ENCODE measurements at places on chromosomes 2 and 18. TPM values are rescaled to one million over a fixed set of nuclear protein-coding genes. Genes with fewer than 3 reads are reported as not detected.

The TRPM8 gene
- total RNA-seq, result not detected

The C18orf54 gene
- total RNA-seq, result 12.7 TPM

- DNase-seq, result no peak
These were observed 16.1 kb upstream of the TAF4B start for GRCh38 chr18:26210147-26210546.

GRCh38 chr18:22489704-22490103 is 72.0 kb upstream of the CTAGE1 start:
- DNase-seq, result no peak

DNA sequence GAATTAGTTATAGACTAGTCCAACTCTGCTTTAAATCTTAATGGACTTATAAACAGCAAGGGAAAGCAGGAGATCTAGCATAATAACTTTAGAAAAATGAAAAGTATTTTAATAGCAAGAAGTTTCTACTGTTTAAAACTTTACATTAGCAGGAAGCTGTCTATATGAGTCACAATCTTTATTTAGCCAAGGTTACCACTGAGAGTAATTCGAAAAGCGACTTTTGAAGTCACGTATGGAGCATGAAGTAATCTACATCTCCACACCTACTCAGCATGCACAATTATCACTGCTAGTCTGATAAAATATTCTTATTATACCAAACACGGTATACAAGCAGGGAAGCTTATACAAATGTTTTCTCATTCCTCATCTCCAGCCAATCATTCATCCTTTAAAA is 515.4 kb upstream of the SOX11 start:
- DNase-seq, result no peak

DNA sequence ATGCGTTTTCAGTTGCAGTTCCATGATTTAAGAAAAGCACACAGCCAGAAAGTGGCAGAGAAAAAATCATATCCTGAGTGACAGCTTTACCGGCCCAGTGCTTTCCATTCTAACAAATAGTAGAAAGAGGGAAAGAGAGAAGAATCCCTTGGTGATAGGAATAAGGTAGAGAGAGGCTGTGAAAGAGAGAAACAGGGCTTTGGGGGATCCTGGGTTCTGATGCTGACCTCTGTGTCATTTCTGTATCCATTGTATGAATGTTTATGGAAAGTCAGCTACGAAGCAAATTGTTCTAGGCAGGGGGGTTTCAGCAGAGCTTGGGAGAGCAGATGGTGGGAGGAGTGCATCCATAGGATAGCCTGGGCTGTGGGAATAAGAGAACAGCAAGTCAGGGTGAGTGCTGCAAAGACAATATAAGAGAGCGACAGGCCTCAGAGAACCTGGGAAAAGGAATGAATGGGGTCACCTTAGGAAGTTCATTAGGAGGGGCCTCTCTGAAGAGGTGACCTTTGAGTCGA is 203.4 kb upstream of the TNP1 start:
- no peak for DNase-seq

DNA sequence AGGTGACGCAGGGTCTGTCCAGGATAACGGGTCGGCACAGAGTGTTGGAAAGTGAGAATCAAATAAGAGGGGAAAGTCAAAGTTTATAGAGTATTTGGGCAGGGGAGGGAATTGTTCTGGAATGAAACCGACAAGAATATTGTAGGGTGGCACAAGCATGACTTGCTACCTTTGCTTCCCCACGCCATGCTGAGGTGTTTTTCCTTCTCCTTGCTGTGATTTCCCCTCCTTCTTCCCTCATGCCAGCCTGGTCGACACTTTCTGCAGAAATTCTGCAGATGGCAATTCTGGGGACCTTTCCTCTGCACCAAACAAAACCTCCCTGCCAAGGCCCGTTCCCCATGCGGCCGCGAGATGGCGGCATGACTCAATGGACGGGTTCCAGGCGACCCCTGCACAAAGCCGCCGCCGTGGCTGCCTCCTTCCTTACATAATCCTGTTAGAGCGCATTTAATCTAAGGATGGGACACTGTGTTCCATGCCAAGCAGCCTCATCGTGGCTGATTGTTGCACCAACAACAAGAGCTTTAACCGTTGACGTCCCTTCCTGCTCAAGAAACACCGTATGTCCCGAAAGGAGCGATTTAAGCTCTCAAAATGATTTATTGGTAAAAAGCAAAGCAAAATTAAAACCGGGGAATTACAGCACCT is at the start of gene MRO:
Gene MRO (minus strand): TSS at position 289 of the 651 bp plus-strand sequence. CDS start 10,616 bp downstream, outside the sequence.
- peak; percentile 78 for DNase-seq

GRCh38 chr2:119525614-119526013 is 1.3 kb upstream of the SCTR start:
- DNase-seq, result no peak

Measured in activated T-cell treated with anti-CD3 and anti-CD28 coated beads, Interleukin-2, amount 50 U/mL, for 72 hours (primary cell).